ENCODE measurements at places on chromosomes 16 and 17.

DNA sequence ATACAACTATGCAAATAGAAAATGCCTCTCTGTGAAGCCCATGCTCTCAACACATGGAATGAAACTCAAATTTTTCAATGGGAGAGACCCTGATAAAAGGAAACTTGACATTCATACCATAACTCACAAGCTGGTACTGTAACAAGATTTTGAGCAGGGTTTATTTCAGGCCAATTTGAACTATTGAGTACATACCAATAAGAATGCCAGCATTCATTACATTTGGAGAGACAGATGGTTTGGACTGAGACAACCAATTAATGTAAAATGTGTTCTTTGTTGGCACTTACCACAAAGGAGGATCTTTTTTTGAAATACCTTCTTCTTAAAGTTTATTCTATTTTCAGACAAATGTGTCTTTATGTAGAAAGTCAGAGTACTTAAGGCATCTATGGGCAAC is 1357.0 kb upstream of the GOT2 start:
- no peak for DNase-seq

GRCh38 chr17:8223356-8224126 is 13.2 kb upstream of the AURKB start:
- DNase-seq: peak; percentile 29

- no peak for DNase-seq
Measured at GRCh38 chr16:11183951-11184350, 72.1 kb downstream of the SOCS1 start.

DNA sequence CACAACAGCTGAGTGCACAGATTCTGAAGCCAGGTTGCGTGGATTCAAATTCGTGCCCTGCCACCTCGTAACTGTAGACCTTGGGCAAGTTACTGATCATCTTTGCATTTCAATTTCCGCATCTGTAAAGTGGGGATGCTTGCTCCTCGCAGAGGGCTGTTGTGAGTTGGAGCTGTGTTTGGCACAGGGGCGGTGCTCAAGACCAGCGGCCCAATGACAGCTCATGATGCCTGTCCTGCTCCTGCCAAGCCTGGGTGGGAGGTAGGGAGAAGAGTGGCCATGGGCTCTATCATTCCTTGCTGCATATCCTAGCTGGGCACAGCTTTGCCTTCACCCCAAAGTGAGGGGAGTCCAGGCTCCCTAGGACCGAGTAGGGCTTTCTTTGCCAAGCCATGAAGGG is 12.6 kb downstream of the NXPH3 start:
- DNase-seq: no peak

GRCh38 chr17:42421507-42422338 is 1.3 kb downstream of the CAVIN1 start:
- no peak for DNase-seq

GRCh38 chr16:78843978-78844377 is 744.5 kb downstream of the WWOX start:
- no peak for DNase-seq

Measured in stimulated activated CD8-positive, alpha-beta memory T cell treated with anti-CD3 and anti-CD28 coated beads, Interleukin-2, amount 100 ng/mL, for 1 hour (primary cell).